ENCODE measurements at places on chromosomes 6 and 20.

DNA sequence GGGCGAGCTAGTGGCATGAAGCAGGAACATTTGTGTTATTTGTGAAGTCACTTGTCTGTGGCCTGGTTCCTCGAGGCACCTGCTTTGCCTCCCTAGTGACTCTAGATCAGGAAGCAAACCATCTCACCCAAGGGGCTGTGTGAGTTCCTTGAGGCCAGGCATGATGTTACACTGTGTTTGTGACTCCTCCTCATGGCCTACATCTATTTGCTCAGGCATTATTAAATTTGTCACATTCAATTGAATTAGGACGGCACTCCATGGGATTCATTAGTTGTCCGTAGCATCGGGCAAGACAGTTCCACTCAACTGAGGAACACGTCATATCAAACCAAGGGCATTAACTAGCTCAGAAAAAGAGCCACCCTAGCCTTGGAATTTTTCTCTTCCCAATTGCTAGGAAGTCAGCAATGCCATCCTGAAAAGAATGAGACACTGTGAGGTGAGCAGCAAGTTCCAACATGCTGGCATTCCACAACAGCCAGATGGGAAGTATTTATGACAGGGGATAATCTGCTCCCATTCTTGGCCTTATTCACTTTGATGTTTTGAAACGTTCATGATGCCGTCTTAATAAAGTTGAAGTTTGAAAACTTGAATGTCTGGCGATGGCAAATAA, 17.2 kb downstream of the TMEM200A start:
- DNase-seq, result no peak

GRCh38 chr6:53691252-53691651, 25.7 kb upstream of the KLHL31 start:
- no peak for DNase-seq

GRCh38 chr6:54463354-54464024, 155.2 kb downstream of the TINAG start:
- DNase-seq, result no peak

DNA sequence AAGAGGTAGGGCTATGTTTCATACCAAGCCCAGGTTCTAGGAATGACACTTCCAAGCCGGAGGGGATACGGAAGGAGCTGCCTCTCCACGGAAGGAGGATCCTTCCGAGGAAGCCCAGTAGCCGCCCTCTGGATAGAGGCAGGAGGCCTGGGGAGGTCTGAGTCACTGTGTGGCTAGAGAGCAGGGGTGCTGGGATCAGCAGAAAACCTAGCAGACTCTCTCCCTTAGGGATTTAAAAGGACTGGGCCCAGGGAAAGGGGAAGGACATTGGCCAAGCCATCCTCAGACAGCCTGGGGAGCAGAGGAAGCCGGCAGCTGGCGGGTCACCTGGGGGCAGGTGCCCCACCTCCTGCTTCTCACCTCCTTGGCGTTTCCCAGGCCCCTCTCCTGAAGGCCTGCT, 36.6 kb upstream of the NFATC2 start:
- no peak for DNase-seq

- no peak for DNase-seq
Measured at GRCh38 chr6:139801571-139802321, 427.3 kb upstream of the CITED2 start.

DNA sequence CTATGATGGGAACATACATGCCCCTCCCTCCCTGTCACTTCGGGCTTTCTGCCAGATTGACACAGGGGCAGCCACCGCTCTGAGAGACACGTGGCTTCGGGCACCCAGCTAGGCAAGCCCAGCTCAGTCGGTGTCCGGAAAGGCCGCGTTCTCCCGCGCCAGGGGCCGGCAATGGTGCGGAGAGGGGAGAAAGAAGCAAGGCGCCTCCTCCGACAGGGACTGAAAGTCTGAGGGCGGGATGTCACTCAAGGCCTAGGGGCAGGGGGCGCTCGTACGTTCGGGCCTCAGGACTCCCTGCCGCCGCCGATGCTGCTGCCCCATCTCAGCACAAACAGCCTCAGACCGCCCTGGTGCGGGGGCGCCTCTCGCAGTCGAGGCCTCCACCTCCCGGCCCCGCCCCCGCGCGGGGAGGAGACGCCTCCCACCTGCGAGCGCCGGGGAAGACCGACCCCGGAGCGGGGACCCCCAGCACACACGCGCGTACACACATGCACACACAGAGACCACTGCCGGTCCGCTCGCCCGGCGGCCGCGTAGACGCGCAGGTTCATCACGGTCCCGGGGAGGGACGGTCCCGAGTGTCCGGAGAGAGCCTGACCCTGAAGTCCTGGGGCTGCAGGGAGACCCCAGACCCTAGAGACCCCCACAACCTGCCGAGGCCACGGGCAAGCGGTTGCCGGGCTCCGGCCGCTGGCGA, 1.9 kb downstream of the GRM4 start:
- peak; percentile 45 for DNase-seq

- DNase-seq, result no peak
Measured at GRCh38 chr20:20820104-20820503, 107.7 kb upstream of the RALGAPA2 start.

DNA sequence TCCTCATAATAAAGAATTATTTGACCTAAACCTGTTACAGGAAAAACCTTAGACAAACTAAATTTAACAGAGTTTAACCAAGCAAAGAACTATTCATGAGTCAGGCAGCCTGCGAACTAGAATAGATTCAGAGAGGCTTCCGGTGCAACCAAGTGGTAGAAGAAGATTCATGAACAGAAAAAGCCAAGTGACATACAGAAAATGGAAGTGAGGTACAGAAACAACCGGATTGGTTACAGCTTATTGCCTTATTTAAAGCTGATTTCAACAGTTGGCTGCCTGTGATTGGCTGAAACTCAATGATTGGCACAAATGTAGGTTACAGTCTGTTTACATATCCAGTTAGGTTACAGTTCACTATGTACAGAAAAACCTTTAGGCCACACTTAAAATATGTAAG, 10.1 kb downstream of the PPP1R3G start:
- DNase-seq, result no peak

DNA sequence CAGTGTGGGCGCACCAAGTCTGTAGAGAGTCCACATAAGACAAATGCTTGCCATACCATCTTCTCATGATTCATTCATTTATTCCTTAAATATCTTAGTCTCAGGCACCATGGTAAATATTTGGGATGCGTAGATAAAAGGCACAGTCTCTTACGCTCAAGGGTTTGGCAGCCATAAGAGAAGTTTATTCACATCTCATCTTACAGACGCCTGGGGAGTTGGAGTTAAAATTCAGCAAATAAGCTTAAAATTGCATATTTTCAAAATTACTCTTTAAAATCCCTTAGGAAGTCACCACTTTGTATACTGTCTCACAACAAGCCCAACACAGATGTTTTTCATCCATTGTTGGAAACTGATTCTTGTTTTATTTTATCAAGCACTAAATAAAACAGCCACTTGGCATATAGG, 363.3 kb downstream of the KIF16B start:
- DNase-seq, result no peak

DNA sequence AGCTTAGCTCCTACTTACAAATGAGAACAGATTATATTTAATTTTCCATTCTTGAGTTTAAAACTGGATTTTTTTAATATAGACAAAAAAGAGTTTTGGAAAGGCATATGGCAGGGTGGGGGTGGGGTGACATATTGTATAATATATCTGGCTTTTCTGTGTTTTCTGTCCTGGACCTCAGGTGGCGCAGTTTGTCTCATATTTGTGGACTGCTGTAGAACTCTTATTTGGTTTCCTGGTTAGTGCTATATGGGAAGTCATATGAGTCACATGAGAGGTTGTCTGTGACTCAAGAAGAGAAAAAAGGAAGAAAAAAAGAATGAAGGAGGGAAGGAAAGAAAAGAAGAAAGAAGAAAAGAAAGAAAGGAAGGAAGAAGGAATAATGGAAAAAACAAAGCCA, 131.8 kb downstream of the CLVS2 start:
- DNase-seq, result no peak

- no peak for DNase-seq
Measured at GRCh38 chr6:77205936-77206335, 257.4 kb downstream of the HTR1B start.

DNA sequence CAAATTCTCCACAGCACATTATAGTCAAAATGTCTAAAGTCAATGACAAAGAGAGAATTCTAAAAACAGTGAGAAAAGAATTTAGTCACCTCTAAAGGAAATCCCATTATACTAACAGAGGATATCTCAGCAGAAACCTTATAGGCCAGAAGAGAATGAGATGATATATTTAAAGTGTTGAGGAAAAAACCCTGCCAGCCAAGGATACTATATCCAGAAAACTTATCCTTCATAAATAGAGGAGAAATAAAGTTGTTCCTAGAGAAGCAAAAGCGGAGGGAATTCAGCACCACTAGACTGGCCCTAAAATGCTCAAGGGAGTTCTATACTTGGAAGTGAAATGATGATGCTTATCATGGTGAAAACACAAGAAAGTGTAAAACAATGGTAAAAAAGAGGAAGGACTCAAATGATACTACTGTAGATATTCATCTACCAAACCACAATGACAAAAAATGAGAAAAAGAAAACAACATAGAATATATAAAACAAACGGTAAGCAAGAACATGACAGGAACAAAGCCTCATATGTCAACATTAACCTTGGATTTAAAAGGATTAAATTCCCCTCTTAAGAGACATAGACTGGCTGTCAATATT, 16.7 kb downstream of the GPRC6A start:
- DNase-seq, result no peak

DNA sequence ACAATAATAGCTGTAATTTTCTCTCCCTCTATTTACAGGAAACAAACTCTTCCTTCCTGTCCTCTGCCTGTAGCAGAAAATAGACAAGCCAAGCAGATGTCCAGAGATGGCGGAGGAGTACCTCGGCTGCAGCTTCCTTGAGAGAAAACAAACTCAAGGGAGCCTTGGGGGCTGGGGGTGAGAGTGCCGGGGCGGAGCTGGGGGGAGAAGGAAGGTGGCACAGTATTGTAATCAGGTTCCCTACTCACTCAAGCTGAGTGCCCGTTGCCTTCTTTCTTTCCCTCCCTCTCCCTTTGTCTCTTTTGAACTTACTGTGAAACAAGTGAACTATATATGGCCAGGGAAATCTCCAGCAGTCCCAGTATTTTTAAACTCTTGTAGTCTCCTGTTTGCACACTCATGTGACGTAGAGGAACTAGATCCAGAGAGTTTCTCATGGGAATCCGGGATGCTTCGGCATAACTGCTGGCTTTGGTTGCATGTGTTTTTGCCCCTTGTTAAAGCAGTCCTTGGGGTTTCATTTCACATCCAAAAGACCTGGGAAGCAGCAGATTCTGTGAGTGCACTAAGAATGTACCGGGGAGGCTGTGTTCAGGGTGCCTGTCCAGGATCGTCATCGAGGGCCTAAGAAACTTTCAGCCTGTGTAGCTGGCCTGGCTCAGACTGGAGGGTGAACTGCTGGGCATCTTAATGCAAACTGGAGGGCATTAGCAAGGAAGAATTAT, 44.6 kb upstream of the HDDC2 start:
- no peak for DNase-seq

DNA sequence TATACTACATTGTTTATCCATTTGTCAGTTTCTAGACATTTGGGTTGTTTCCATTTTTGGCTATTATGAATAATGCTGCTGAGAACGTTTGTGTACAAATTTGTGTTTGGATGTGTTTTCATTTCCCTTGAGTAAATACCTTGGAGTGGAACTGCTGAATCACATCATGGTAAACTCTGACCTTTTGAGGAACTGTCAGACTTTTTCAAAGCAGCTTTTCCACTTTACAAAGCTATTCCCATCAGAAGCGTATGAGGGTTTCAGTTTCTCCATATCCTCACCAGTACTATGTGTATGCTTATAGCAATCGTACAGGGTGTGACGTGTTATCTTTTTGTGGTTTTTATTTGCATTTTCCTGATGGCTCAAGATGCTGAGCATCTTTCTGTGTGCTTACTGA, 103.7 kb downstream of the MYO6 start:
- no peak for DNase-seq

DNA sequence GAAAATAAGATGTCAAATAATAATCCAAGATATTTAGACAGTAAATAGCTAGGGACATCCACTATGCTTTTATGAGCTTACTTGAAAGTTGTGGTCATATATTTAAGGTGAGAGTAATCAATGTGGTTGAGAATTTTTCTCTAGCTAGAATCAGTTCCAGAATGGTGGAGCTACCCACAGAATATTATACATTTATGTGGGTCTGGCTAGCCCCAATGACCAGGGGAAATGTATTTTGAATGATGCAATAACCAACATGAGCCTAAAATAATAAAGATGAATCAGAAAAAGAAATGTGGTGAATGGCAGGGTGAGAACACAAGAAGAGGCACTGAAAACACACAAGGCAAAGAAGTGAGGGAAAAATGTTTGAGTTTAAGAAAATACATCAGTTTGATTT, 325.7 kb downstream of the TBC1D32 start:
- no peak for DNase-seq

GRCh38 chr20:44211177-44212039, 837 bp upstream of the OSER1 start:
- DNase-seq, result no peak

- no peak for DNase-seq
Measured at GRCh38 chr6:45470131-45470738, 92.5 kb upstream of the SUPT3H start.

DNA sequence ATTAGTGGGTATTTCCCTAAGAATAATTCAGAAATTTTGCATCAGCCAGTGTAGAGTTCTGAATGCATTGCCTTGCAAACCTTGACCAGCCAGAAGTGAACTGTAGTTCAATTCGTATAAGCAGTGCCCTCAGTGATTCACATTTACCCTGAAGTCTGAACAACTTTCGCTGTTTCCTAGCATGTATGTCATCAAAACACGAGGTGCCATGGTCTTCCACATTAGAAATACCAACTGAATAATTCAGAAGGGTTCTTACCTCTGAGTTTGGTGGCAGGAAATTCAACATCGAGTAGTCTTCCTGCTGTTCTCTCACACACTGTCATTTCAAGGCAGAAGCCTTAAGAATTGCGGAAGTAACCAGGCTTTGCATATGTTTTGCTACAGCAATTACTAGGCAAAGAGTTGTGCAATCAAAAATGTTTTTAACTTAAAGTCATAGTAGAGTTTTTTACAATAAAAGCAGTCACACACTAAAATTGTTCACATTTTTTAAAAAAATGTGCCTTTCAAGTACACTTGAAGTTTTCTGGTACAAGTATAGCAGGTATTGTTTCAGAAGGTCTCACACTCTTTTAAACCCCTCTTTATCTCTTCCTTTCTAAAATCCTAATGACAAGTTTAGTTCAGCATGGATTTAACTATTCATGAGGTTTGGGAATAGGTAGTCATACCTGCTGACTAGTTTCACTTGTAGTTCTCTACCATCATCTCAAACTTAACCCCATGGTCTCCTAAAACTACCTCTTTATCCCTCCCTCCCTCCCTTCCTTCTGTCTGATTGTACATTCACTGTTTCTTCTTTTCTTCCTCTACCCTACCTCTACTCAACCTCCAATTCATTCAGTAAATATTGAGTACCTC, 118.3 kb downstream of the STXBP5 start:
- DNase-seq, result no peak

GRCh38 chr6:143253586-143253985, 192.9 kb downstream of the AIG1 start:
- no peak for DNase-seq

GRCh38 chr6:151452750-151453427, 963 bp upstream of the RMND1 start:
- no peak for DNase-seq

- no peak for DNase-seq
Measured at GRCh38 chr6:122799916-122800686, 11.0 kb downstream of the SMPDL3A start.

Measured in bone marrow (tissue), 2 donors.